ENCODE measurements at places on chromosomes 1 and 21. TPM values are rescaled to one million over a fixed set of nuclear protein-coding genes. Genes with fewer than 3 reads are reported as not detected.

DNA sequence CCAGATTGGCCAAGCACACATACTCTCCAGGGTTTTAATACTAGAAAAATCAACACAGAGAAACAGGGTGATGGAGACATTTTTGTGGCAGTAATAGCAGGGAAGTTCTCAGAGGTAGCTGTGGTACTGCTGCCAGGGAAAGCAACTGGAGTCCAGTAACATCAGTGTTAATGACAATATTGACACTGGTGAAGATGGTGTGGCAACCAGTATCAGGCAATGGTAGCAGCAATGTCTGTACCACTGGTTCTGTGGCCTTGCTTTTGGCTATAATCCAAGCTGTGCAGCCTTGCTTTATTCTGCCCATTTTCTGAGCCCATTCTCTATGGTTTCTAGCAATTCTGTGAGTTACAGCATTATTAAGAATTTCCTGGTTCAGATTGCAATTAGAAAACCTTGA, 1.6 kb upstream of the SNX7 start:
- no peak for DNase-seq

GRCh38 chr1:54810153-54810942, 9.2 kb upstream of the TTC22 start:
- peak; percentile 66 for DNase-seq

FAAH gene
- total RNA-seq: 62.9 TPM

DNA sequence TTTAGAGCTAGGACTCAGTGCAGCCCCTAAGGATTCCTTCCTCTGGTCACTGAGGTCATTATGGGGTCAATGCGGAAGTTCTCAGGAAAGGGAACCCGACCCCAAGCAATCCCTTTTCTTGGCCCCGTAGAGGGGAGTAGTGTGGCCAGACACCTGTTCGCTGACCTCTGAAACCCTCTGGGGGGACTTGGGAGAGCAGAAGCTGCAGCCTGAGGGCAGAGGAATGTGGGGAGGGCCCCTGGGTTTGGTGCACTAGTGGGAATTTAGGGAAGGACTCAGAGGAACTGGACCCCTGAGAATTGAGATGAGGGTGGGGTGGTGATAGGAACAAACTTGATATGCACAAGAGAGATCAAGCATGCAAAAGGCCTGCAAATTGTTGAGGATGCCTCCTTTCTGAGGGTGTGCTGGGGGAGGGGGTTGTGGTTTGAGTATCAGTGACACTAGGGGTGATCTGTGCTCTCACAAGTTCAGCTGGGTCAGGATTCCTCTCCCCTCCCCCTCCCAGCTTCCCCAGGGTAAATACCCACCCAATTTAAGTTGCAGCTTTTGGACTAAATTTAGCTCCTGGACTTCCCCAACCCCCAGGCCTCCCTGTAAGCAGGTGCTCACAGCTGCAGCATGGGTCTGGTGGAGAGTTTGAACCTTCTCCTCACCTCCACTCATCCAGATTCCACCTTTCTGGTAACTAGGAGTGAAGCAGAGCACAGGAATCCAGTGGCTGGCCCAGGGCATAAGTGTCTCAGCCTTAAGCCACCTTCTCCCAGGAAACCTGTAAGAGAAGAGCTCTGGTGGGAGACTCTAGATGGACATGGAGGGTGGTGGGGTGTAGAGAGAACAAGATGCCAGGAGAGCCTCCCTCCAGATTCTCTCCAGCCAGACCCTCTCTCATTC, 13.5 kb downstream of the ADAMTSL4 start:
- DNase-seq: peak; percentile 61

DNA sequence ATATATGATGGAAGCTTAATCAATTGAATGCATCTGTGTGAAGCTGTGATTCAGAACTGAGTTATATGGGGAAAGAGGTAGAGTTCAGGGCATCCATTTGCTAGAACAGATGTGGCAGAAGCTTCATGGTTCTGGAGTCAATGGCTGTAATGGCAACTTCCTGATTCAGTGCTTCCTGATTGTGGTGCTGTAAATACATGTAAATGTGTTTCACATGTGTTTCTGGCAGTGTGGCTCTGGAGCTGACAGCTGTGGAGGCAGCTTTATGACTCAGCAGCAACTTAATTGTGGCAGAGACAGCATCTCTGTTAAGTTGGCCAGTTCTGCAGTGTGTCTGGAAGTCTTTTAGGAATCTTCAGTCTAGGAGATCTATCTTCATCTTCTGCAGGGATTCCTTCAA, 226.6 kb upstream of the ZRANB2 start:
- DNase-seq: no peak

- no peak for DNase-seq
Observed at GRCh38 chr1:235093013-235093695, 35.5 kb downstream of the TOMM20 start.

DNA sequence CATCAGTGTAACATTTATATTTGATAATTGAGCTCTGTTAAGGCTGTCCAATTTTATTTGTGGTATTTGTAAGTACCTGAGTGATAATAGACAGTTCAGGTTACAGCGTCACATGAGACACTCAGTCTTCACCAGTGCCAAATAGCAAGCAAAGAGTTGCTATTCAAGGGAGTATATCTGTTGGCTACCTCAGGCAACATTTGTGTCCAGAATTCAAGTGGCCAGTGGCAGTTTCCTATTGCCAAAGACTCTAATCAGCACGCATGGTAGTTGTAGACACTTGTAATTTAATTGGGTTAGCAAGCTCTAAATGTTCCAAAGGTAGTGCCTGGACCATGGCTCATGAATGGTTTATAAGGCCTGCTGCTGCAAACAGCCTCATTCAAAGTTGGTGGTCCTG, 1524.3 kb upstream of the B3GALT2 start:
- DNase-seq: no peak

TEX38 gene
- total RNA-seq: 0.39 TPM

GRCh38 chr1:22341791-22342605, 109.7 kb upstream of the ZBTB40 start:
- peak; percentile 62 for DNase-seq

DNA sequence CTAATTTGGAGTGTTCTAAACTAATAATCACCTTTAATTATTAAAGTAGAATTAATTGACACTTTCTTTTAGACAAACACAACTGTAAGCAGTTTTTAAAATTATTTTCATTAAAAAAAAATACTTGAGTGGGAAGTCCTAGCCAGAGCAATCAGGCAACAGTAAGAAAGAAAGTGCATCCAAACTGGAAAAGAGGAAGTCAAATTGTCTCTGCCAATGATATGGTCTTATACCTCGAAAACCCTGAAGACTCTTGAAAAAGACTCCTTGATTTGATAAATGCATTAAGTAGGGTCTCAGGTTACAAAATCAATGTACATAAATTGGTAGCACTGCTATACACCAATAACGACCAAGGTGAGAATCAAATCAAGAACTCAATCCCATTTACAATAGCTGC, 83.0 kb upstream of the GADD45A start:
- DNase-seq: no peak

DNA sequence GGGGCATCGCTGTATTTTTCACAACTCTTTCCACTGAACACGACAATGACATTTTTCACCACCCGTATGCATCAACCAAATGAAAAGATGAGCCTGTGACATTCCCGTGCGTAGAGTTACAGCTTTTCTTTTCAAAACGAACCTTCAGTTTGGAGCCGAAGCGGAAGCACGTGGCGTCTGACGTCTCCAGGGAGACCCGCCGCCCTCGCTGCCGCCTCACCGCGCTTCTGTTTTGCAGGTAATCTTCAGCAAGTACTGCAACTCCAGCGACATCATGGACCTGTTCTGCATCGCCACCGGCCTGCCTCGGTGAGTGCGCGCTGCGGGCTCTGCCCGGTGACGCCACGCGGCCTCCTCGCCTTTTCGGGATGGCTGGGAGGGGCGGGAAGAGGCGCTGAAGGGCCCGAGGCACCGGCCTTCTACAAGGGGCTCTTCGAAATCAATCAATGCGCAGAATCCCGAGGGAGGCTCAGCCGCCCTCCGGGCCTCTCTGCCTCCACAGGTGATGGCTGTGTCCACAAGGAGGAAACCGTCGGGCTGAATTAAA, 32.6 kb downstream of the PDE9A start:
- no peak for DNase-seq

TMIGD3 gene
- 1.2 TPM for total RNA-seq

LAD1 gene
- 186 TPM for total RNA-seq

GRCh38 chr1:43359696-43360095, 915 bp downstream of the CDC20 start:
- DNase-seq: no peak

DNA sequence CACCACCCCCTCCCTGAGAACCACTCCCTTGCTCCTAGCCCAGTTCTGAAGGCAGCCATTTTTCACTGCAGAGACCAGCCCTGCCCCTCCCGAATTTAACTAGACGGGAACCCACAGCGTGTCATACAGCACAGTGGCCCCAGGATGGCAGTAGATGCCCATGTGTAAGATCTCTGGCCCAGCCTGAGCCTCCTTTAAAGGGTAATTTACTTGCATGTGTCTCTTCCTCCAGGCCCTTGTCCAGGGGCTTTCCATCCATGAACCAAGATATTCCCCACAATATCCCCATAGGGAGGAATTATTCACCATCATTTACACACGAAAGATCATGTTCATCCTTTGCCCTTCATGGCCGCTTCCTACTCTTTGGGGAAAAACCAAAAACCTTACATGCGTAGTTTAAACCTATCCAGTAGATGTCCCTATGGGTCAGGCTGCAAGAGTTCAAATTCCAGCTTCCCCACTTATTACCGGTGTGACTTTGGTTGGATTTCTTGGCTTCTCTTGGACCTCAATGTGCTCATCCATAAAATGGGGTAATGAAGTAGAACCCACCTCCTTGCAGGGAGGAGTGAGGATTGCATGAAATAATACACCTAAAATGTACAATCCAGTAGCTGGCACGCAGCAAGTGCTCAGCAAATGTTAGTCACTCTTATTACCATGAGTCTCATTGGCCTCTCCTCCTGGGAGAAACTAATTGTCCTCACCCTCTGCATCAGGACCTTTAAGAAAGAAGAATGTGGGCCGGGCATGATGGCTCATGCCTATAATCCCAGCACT, 4.0 kb upstream of the LACTBL1 start:
- peak; percentile 76 for DNase-seq

KMO gene
- total RNA-seq: 0.18 TPM

GRCh38 chr1:41558761-41559171, 74.3 kb upstream of the EDN2 start:
- DNase-seq: no peak

PLXNA2 gene
- 51.7 TPM for total RNA-seq

DNA sequence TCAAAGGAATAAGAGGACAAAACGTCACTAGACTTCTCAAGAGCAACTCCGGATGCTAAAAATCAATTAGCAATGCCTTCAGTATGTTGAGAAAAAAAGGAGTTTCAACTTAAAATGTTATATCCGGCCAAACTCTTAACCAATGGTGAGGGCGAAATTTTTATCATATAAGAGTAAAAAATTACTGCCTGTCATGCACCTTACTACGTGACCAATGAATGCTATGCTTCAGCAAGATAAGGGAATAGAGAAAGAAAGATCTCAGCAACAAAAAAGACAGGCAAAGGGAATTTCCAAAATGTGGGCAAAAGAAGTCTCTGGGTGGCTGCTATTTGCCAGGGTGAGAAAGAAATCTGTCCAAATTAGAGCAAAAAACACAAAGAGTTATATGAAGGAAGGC, 47.4 kb upstream of the LRRC7 start:
- DNase-seq: no peak

SPRR5 gene
- total RNA-seq: not detected

TMPRSS15 gene
- total RNA-seq: not detected

- DNase-seq: no peak
Observed at GRCh38 chr1:22775478-22775877, 64.8 kb downstream of the EPHB2 start.

DNA sequence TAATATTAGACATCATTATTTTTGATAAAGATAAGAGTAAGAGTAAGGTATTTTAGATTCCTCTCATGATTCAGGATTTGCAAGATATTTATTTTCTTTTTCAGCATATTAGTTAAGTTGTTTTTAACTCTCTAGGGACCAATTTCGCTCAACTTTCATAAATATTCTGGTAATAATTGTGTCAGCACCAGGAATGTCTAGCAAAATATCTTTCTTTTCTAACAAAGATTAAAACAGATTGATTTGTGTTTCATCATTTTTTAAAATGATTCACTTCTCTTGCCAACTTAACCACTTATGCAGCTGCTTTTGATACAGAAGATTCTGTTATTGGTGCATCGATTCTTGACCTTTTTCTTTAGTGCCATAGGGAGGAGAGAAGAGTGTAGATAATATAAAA, 172.8 kb upstream of the PTGFR start:
- no peak for DNase-seq

FCRL1 gene
- total RNA-seq: 0.21 TPM

ECM1 gene
- total RNA-seq: 10.8 TPM

- no peak for DNase-seq
Observed at GRCh38 chr1:184499616-184500015, 112.8 kb downstream of the C1orf21 start.

DNA sequence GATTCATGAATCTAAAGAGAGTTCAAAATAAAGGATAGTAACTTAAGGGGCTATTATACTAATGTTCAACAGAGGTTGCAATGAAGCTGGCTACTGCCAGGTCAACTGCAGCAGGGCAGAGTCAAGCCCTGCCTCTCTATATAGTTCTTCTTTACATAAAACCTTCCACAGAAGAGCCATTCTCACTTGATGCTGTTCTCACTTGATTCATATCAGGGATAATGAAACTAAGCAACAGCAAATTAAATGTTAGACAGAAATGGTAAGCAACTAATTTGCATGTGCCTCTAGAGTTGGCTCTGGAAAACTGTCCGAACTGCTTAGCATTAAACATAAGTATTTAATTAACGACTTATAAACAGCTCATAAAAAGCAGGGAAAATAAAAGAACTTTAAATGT, 17.4 kb downstream of the CCSAP start:
- no peak for DNase-seq

Data from ureter (tissue), 1 donor.